Naive thymus-derived CD4-positive, alpha-beta T cell (primary cell): ENCODE measurements at places on chromosomes 3 and 15. TPM values are rescaled to one million over a fixed set of nuclear protein-coding genes. Genes with fewer than 3 reads are reported as not detected.
A peak's percentile ranks its signal among the peaks of the same experiment; 100 is the strongest.

DNA sequence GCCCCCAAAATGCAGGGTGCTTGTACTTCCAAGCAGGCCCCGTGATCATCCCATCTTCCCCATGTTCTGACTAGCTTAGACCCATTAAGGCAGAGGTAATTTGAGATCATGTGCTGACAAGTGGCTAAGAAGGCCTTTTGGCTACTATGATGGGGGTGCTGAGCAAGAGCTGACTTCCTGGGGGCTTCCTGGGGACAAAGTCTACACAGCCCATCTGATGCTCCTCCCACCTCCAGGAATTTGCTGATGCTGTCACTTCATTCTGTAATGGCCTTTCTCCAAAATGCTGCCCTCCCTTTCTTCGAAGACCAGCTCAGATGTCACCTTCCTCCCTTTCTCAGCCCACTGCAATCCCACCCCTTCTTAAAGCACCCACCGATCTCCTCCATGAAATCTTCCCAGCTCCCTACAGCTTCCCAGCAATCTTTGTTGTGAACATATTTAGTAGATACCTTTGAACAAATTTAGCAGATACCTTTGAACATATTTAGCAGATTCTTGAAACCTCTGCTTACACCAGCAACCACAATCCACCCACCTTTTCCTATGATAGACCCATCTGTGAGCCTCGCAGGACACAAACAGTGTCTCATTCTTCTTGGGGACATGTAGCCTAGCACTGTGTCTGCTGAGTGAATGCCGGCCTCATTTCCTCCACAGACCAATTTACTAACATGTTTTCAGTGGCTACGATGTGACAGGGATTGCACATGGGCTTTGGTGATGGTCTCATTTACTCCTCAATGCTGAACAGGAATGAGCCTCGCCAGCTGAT lies 223.3 kb downstream of the EPHB1 start:
- no peak overlapping the region for H3K27ac ChIP-seq
- H3K27me3 ChIP-seq = no peaks in the 10 kb centered on the region
- H3K4me1 ChIP-seq = no peaks in the 10 kb centered on the region
- H3K4me3 ChIP-seq = no peak overlapping the region

- H3K27ac ChIP-seq = no peak overlapping the region
- H3K4me3 ChIP-seq = no peak overlapping the region
- DNase-seq = no peak
- H3K27me3 ChIP-seq = no peaks in the 10 kb centered on the region
Measured at GRCh38 chr3:117346901-117347300, 637.3 kb downstream of the TUSC7 start.

DNA sequence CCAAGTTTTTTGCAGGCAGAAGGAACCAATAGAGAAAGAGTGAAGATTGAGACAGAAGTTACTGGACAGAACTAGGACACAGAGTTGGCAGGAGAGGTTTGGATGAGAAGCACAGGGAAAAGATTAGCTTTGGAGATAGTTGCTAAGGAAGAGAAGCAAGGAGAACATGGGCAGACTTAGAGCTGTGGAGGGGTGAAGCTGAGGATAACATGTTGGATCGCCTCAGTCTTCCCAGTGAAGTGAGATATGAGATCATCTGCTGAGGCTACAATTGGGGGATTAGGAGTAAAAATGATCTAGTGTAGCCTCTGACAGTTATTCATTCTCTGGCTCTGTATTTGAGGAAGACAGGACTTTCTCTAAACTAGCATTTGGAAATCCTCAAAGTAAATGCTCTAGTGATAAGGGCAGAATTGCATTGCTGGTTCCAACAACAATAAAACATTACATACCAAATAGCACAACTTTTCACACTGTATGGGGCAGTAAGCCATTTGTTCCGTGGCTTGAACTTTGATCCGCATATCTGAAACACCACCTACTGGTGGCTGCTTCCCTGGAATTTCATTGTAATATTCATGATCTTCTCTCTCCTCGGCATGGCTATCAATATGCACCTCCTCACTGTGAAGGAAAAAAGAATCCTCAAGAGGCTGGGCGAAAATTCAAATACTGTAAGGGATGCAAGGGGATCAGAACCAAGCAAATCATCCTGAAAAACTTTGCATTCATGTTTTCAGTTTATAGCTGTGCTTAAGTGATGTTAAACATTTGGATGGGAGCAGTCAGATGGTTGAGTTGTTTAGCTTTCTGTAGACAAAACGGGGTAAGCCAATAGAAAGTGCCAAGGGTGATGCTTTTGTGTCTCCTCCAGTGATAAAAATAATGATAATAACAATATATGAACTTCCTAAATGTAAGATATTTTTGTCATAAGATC lies 22.2 kb upstream of the EID1 start:
- no peaks in the 10 kb centered on the region for H3K27me3 ChIP-seq
- H3K27ac ChIP-seq = no peak overlapping the region
- no peak for DNase-seq
- no peaks in the 10 kb centered on the region for H3K36me3 ChIP-seq

- H3K4me3 ChIP-seq = no peak overlapping the region
- H3K27ac ChIP-seq = no peak overlapping the region
- DNase-seq = no peak
- no peaks in the 10 kb centered on the region for H3K4me1 ChIP-seq
- H3K36me3 ChIP-seq = no peaks in the 10 kb centered on the region
Measured at GRCh38 chr3:133781570-133781969, 24.0 kb upstream of the SRPRB start.

GRCh38 chr15:55494931-55495330 lies 13.1 kb downstream of the DNAAF4 start:
- DNase-seq = no peak
- H3K36me3 ChIP-seq = no peaks in the 10 kb centered on the region
- H3K27me3 ChIP-seq = no peaks in the 10 kb centered on the region
- H3K4me1 ChIP-seq = no peaks in the 10 kb centered on the region
- H3K4me3 ChIP-seq = no peak overlapping the region

DNA sequence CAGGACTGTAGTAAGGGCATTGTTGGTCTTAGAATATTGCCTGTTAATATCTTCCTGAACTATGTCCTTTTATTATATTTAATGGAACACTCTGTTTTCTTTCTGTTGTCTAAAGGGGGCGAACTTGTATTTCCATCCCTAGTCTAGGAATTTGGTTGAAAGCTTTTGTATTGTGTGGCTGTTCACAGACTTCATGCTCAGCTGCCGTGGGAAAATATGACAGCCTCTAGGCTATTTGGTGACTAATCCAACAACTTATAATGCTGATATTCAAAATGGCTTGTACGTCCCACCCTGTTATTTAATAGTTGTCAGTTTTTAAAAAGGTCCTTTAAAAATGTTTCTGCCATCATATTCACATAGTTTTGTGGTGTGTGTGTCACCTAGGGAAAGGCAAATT lies 202.6 kb downstream of the KLHL25 start:
- H3K4me1 ChIP-seq = peaks cover 3% of the 10 kb centered on the region
- no peak overlapping the region for H3K27ac ChIP-seq
- no peak overlapping the region for H3K4me3 ChIP-seq
- no peaks in the 10 kb centered on the region for H3K27me3 ChIP-seq

DNA sequence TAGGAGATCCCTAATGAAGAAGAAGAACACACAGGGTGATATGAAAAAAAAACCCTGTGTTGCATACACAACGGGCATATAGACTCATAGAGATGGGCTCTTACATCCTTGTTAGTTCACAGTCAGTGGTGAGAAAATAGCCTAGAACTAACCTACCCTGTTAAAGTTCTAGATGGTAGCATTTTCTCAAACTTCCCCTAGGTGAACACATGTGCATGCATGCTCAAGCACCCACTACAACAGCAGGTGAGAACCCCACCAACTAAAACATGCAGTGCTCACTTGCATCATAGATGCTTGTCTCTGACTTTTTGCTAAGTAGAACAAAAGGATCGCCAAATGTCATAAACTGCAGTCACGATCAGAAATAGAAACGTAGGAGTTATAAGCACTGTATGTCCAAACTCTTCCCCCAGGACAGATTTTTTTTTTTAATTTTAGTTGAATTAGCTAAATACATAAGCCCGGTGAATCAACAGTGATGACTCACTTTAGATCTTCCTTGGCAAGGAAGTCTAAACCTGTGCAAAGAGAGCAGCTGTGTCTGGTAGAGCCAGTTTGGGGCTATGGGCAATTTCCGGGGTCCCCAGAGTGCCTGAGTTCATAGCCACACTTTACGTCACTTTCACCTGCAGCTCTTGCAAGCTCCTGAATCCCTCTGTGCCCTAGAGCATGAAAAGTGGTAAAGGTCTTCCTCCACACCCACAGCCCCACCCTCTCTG lies 96.2 kb upstream of the SEMA6D start:
- no peak overlapping the region for H3K27ac ChIP-seq
- no peaks in the 10 kb centered on the region for H3K27me3 ChIP-seq
- no peaks in the 10 kb centered on the region for H3K36me3 ChIP-seq
- H3K4me3 ChIP-seq = no peak overlapping the region
- DNase-seq = no peak
- H3K4me1 ChIP-seq = no peaks in the 10 kb centered on the region

DNA sequence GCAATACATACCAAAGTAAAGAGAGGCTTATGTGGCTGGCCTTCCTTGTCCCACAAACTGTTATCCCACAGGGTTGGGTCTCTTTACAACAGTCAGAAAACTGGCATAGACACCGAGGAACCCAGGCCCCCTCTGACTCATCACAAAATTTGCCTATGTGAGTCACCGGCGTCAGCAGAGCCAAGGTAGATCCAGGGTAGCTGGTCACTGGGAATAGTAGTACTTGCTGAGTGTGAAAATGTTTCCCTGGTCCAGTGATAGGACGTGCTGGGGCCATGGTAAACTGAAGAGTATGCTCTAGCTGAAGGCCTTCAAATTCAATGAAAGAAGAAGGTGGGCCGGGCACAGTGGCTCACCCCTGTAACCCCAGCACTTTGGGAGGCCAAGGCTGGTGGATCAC lies 27.1 kb upstream of the SKIL start:
- no peaks in the 10 kb centered on the region for H3K27me3 ChIP-seq
- no peak for DNase-seq
- H3K4me3 ChIP-seq = no peak overlapping the region
- no peaks in the 10 kb centered on the region for H3K4me1 ChIP-seq
- H3K36me3 ChIP-seq = no peaks in the 10 kb centered on the region

DNA sequence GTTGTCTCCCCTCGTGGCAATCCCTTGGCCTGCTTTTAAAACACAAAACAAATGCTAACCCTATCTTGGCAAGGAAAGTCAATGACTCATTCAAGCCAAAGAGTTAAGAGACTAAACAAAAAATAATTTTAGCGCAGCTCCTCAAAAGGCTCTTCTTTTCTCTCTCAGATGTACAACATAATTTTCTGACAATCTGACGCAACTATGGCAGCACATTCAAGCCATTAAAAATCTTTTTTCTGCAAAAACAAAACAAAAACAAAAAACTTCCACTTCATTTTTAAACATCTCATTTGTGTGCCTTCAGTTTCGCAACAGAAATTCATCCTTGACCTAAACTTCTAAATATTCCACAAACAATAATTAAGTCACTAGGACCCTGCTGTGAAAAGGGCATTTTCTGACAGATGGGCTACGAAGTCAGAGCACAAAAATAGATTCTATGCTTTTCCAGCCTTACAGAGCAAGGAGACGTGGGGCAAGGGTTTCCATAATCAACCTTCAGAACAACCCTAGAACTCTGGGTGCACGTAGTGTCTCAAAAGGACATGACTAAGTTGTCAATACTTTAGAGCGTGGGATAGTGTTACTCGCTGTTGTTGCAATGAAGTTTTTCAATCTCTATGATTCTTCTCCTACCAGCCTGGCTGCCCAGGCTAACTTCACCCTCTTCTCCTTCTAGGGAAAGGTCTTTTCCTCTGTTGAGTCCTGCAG lies 84.3 kb downstream of the MB21D2 start:
- DNase-seq = no peak
- H3K4me1 ChIP-seq = no peaks in the 10 kb centered on the region
- no peak overlapping the region for H3K27ac ChIP-seq
- H3K36me3 ChIP-seq = no peaks in the 10 kb centered on the region

DNA sequence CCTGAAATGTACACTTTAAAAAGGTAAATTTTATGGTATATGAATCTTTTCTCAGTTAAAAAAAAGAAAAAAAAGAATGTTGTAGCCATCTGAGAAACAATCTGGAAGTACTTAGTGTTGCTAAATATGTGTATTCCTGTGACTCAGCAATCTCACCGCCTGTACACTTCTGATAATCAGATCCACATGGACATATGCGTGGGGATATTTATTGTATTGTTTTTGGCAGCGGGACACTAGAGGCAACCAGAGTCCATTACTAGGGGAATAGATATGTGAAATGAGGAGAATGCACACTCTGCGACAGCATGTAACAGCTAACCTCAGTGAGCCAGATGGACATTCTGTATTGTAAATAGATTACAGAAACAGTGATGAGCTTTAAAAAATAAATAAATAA lies 65.4 kb downstream of the AQP9 start:
- no peaks in the 10 kb centered on the region for H3K36me3 ChIP-seq
- H3K4me3 ChIP-seq = no peak overlapping the region
- no peaks in the 10 kb centered on the region for H3K27me3 ChIP-seq
- H3K4me1 ChIP-seq = no peaks in the 10 kb centered on the region
- DNase-seq = no peak

DNA sequence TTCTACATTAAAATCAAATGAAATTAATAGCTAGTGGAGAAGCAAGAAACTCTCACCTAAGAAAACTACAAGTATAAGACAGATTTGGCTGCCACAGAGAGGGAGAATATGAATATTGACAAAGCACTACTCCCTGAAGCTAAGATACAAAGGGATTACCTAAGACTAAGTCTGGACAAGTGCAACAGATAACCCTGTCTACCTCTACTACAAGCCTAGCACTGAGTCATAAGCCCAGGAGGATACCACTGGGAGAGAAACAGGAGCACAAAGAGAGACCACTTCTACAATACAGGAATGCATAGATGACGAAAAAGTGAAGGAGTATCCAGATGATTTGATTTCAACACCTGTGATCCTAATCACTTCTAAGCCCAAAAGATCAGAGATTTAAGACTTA lies 10.4 kb downstream of the ATP13A4 start:
- no peak for DNase-seq
- no peaks in the 10 kb centered on the region for H3K27me3 ChIP-seq
- H3K4me1 ChIP-seq = no peaks in the 10 kb centered on the region
- no peaks in the 10 kb centered on the region for H3K36me3 ChIP-seq
- H3K27ac ChIP-seq = no peak overlapping the region

GRCh38 chr3:111566844-111567243 lies 24.8 kb downstream of the CD96 start:
- H3K27me3 ChIP-seq = no peaks in the 10 kb centered on the region
- H3K36me3 ChIP-seq = no peaks in the 10 kb centered on the region
- no peak overlapping the region for H3K27ac ChIP-seq
- no peak overlapping the region for H3K4me3 ChIP-seq

DNA sequence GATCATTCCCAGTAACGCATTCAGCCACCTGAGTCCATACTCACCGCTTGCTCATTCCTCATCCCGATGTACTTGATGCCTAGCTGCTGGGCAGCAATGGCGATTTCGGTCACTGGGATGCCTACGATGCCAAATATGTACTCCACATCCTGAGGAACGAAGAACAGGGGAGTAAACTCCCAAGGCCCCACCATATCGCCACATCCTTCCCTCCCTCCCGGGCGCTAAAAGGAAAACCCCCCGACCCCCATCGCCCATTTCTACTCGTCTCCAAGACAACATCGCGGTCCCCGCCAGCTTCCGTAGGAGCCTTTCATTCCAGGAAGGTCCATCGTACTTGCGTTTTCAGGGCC lies 347 bp downstream of the HACL1 start:
- peaks cover 13% of the 10 kb centered on the region for H3K36me3 ChIP-seq
- H3K27ac ChIP-seq = peak overlapping the region; percentile 89
- H3K27me3 ChIP-seq = no peaks in the 10 kb centered on the region
- peaks cover 31% of the 10 kb centered on the region for H3K4me1 ChIP-seq

Gene UQCC5
- total RNA-seq = 6.3 TPM

Gene VPS39
- total RNA-seq = 108 TPM

Gene RTP3
- total RNA-seq = not detected

Gene ZBTB38
- 58.3 TPM for total RNA-seq

Gene B3GNT5
- total RNA-seq = 1.4 and 1.5 TPM in 2 replicates

Gene GUCA1C
- not detected for total RNA-seq

Gene TAGLN3
- total RNA-seq = not detected
